ENCODE measurements at places on chromosomes 11 and 22.

GRCh38 chr11:63639199-63639832, 25.1 kb upstream of the PLAAT3 start:
- no peak for DNase-seq

DNA sequence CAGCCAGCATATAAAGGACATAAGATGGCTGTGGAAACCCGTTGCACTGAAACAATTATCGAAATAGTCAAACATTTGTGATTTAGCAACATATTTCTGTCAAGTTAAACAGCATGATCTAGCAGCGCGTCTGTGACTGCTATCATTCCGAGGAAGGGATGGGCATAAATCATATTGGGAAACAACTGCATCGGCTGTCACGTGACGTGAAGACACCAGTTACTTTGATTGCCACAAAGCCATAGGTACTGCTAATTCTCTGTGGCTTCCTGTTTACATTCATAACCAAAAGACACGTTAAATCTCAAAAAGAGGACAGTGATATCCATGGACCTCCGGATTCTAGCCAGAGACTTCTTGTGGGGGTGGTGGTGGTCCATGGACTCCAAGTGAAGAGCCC, 87.8 kb downstream of the CACNA1I start:
- DNase-seq = no peak

DNA sequence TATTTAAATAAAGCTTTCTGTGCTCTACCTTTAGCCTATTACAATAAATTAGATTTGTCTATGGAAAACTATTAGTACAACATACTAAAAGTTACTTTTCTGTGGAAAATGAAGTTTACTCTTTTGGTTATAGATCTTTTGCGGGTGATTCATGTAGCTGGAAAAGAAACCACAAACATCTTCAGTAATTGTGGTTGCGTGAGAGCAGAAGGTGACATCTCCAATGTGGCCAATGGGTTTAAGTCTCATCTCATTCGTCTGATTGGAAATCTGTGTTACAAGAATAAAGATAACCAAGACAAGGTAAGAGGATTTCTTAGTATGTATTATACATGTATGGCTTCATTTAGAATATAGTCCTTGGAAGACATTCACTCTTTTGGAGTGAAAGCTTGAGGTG, 68.6 kb downstream of the ATXN10 start:
- DNase-seq = no peak

GRCh38 chr22:49956418-49956770, 4.2 kb upstream of the PIM3 start:
- DNase-seq = no peak

DNA sequence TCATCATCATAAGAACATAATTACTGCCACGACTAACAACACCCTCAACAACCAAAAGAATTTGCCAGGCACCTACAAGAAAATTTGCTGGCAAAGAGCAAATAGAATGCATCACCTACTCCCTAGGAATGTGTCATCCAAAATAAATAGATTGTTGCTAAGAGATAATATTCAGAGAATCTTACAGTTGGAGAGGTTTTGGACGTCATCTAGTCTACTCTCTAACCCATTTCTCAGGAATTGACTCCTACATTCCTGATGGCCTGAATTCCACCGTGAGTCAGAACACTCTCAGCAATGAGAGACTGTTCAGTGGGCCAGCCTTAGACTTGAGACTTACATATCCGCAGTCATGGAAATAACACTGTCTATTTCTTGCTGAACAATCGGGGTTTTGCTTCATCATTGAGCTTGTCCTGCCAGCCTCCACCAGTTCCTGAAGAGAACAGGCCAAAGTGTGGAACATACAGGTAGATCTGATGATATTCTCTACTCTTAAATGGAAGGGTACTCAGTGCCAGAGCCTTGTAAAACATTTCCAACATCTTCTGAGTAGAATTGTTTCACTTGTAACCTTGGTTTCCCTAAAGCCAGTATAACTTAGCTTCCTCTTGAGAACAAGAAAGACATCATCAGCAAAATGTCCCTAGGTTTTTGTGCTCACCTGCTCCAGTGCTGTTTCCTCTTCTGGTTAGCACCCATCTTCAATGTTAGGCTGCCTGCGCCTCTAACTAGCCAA, 8.3 kb downstream of the KIRREL3 start:
- DNase-seq = no peak
